Right ventricle myocardium inferior (tissue), 1 donor: ENCODE measurements at places on chromosomes 7 and 10. TPM values are rescaled to one million over a fixed set of nuclear protein-coding genes. Genes with fewer than 3 reads are reported as not detected.

GRCh38 chr7:149569025-149569725 lies 71.6 kb upstream of the ZNF746 start:
- DNase-seq = no peak

GRCh38 chr7:73890555-73891147 lies 29.7 kb downstream of the TMEM270 start:
- DNase-seq = no peak

DNA sequence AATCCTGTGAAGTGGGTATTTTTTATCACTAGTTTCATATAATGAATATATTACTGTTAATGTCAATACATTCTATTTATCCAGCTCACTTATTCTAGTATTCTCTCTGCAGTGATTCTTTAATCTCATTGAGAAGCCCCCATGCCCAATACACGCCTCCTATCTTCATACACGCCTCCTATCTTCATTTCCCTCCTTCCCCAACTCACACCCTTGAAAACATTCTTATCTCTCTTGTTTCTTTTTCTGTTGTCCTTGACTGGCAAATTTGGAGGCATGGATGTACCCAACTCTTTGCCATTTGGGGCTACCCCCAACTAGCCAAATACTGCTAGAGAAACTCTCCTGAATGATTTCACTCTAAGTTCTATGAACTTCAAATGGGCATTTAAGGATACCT lies 40.5 kb downstream of the ST8SIA6 start:
- no peak for DNase-seq

- DNase-seq = no peak
These were observed 76.9 kb downstream of the NRP1 start for GRCh38 chr10:33257439-33258080.

DNA sequence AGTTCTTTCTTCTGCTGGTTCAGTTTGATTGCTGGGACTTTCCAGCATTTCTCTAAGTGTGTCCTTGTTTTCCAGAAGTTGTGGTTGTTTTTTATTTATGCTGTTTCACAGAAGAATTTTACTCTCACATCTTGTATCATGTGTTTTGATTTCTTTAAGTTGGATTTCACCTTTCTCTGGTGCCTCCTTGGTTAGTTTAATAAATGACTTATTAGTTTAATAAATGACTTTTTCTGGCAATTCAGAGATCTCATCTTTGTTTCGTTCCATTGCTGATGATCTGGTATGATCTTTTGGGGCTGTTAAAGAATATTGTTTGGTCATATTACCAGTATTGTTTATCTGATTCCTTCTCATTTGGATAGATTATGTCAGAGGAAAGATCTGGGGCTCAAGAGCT lies 59.8 kb upstream of the CYP2C9 start:
- DNase-seq = no peak

- DNase-seq = no peak
These were observed 150.6 kb upstream of the PCBD1 start for GRCh38 chr10:71038921-71039320.

GRCh38 chr10:60463746-60464145 lies 74.1 kb upstream of the ANK3 start:
- DNase-seq = no peak

DNA sequence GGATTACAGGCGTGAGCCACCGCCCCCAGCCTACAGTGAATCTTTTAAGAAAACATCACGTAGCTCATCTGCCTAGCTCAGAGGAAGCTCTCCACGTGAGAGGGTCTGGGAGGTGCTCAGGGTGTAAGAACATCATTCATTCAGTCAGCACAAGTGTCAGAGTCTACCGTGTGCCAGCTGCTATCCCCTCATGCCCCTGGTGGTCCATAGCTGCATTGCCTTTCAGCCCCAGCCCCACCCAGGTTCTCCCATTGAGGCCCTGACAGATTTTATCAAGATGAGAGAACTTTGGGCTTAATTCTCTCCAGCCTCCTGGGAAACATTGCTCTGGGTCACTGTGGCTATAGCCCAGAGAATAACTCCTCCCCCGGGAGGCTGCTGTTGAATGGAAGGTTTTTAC lies 45.1 kb downstream of the ZNF503 start:
- DNase-seq = no peak

DNA sequence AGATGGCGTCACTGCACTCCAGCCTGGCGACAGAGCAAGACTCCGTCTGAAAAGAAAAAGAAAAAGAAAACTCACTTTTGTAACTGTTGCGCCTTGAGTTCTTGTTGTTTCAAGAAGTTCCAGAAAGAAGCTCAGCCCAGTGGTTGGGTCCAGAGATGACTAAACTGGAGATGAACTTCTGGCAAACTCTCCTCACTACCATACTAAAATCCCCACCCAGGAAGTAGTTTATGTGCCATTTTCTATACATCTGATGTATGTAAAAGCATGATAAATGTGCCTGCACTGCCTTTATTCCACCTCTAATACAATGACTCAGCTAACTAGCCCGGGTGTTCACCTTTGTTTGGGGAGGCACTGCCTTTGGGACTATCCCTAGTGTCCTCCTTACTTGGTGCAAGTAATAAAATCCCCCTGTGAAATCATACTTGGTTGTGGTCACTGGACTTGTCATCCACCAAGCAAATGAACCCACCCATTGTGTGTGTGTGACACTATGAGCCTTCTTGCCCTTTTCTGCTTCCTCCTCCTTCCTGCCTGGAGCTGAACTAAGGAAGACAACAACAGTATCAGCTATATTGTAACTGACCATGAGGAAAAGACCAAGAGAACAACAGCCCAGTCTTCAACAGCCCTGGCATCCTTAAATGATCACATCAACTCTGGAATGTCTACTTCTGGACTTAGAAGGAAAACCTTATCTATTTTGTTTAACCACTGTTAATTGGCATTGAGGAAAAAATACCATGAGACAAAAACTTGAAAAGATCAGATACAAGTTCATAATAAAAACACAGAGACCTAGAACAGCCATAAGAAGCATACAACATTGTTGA lies 33.6 kb downstream of the JMJD1C start:
- DNase-seq = no peak

DNA sequence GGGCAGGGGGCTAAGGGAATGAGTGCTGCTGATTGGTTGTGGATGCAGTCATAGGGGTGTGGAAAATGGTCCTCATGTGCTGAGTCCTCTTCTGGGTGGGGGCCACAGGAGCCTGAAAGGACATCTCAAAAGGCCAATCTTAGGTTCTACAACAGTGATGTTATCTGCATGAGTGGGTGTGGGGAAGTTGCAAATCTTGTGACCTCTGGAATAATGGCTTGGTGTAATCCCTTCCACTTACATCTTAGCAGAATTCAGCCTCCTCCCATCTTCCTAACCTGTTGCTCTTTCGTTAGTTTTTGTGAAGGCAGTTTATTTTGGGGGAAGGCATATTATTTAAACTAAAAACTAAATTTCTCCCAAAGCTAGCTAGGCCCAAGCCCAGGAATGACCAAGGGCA lies 42.0 kb upstream of the OIT3 start:
- DNase-seq = no peak

- DNase-seq = no peak
These were observed 16.3 kb upstream of the SLC29A4 start for GRCh38 chr7:5266191-5267028.

DNA sequence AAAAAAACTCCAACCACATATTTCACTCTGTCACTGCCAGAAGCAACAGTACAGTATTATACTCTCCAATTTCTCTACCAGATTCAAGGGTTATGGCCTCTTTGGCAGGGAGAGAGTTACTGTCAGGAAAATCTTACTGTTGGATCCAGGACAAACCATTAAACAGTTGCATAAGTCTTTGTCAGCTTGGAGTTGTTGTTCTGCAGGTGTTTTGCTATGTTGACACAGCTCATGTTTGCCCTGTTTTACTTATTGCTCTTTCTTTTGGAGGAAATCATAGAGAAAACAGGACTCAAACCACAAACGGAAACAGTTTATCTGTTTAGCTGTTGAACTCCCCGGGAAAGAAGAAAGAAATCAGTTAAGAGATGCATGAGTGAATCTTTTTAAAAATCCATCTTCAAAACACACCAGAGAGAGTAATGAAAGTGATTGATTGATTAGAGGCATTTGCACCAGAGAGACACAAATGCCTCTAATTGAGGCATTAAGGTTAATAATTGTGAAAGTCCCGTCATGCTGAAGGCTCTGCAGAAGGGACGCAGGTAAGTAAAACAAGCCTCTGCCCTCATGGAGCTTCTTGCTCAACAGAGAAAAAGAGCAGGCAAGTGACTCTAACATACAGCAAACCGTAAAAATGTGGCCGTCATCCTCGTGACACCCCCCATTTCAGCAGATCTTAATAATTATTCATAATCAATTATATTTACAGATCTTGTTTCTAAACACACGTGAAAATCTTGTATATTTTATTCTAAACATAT lies 38.7 kb upstream of the ARHGAP21 start:
- no peak for DNase-seq

GARIN1A gene
- 1.8 TPM for total RNA-seq

ZNF727 gene
- 1.6 TPM for total RNA-seq

AEBP1 gene
- 13.6 TPM for total RNA-seq

PON3 gene
- total RNA-seq = 0.57 TPM

MAGI2 gene
- 3.1 TPM for total RNA-seq

PLEKHS1 gene
- not detected for total RNA-seq

CCDC172 gene
- total RNA-seq = not detected

KCP gene
- total RNA-seq = 0.11 TPM

C10orf67 gene
- 0.51 TPM for total RNA-seq
